Endodermal cell (in vitro differentiated cells): ENCODE measurements at places on chromosomes 1 and 21. TPM values are rescaled to one million over a fixed set of nuclear protein-coding genes. Genes with fewer than 3 reads are reported as not detected.

GRCh38 chr1:3899754-3900149, 320 bp downstream of the C1orf174 start:
- DNase-seq, result peak; percentile 78
- H3K4me3 ChIP-seq, result peak overlapping the region; percentile 94
- peak overlapping the region; percentile 67 for H3K27ac ChIP-seq
- H3K4me1 ChIP-seq, result peaks cover 7% of the 10 kb centered on the region
- no peaks in the 10 kb centered on the region for H3K27me3 ChIP-seq

GRCh38 chr1:54488065-54488750, 59.8 kb upstream of the ACOT11 start:
- DNase-seq, result peak; percentile 97
- H3K27me3 ChIP-seq, result no peaks in the 10 kb centered on the region
- H3K4me3 ChIP-seq, result peak overlapping the region; percentile 86
- H3K36me3 ChIP-seq, result no peaks in the 10 kb centered on the region
- H3K4me1 ChIP-seq, result peaks cover 11% of the 10 kb centered on the region
- H3K27ac ChIP-seq, result peak overlapping the region; percentile 100

DNA sequence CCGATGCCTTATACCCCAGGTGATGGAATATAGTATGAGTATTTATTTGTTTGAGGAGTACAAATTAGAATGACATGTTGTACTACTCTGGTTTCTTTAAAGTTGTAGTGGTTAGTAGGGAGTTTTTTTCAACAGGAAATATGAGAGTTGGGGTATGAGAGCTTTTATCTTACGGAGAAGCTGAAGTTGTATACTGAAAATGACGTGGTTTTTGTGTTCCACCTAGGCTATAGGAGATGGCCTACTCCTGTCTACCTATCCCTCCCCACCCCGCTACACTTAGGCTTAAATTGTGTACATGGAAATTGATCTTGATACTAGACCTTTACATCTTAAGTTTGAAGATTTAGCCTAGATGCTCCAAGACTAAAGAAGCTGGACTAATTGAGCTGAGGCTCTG, 6.8 kb upstream of the HAX1 start:
- H3K36me3 ChIP-seq, result peaks cover 83% of the 10 kb centered on the region
- DNase-seq, result no peak
- H3K27ac ChIP-seq, result no peak overlapping the region
- H3K4me3 ChIP-seq, result no peak overlapping the region
- H3K27me3 ChIP-seq, result no peaks in the 10 kb centered on the region
- H3K4me1 ChIP-seq, result peaks cover 13% of the 10 kb centered on the region

- DNase-seq, result no peak
- no peaks in the 10 kb centered on the region for H3K4me1 ChIP-seq
- no peaks in the 10 kb centered on the region for H3K36me3 ChIP-seq
- H3K27me3 ChIP-seq, result peaks cover 44% of the 10 kb centered on the region
- no peak overlapping the region for H3K4me3 ChIP-seq
Measured at GRCh38 chr1:9654834-9655723, 3.5 kb downstream of the PIK3CD start.

- no peak overlapping the region for H3K4me3 ChIP-seq
- no peak overlapping the region for H3K27ac ChIP-seq
- no peaks in the 10 kb centered on the region for H3K36me3 ChIP-seq
Measured at GRCh38 chr1:25182629-25183028, 49.7 kb downstream of the SYF2 start.

DNA sequence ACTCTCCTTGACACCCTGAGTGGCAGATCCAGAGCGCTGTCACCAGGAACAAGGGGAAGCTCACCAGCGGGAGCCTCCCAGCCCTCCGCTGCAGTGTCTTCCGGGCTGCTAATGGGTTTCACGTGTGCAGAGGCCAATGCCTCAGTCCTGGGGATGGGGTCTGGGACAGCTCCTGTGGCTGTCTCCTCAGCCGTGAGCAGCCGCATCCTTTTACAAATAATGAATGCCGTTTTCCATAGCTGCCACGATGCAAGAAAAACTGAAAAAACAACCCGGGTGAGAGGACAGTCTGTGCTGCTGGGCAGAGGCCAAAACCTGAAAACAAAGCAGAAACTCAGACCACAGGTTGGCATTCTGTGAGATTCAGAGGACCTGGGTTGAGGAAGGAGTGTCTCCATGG, 212.2 kb upstream of the RAB4A start:
- DNase-seq, result no peak
- H3K36me3 ChIP-seq, result no peaks in the 10 kb centered on the region
- H3K27ac ChIP-seq, result no peak overlapping the region
- H3K4me3 ChIP-seq, result no peak overlapping the region
- H3K4me1 ChIP-seq, result no peaks in the 10 kb centered on the region
- no peaks in the 10 kb centered on the region for H3K27me3 ChIP-seq

- H3K4me1 ChIP-seq, result no peaks in the 10 kb centered on the region
- no peak overlapping the region for H3K4me3 ChIP-seq
- H3K27me3 ChIP-seq, result no peaks in the 10 kb centered on the region
- no peak overlapping the region for H3K27ac ChIP-seq
- no peaks in the 10 kb centered on the region for H3K36me3 ChIP-seq
Measured at GRCh38 chr1:222413436-222413835, 134.5 kb downstream of the HHIPL2 start.

GRCh38 chr1:203789966-203790365, 5.5 kb upstream of the ZBED6 start:
- no peaks in the 10 kb centered on the region for H3K27me3 ChIP-seq
- no peak overlapping the region for H3K27ac ChIP-seq
- no peak overlapping the region for H3K4me3 ChIP-seq
- H3K4me1 ChIP-seq, result no peaks in the 10 kb centered on the region

DNA sequence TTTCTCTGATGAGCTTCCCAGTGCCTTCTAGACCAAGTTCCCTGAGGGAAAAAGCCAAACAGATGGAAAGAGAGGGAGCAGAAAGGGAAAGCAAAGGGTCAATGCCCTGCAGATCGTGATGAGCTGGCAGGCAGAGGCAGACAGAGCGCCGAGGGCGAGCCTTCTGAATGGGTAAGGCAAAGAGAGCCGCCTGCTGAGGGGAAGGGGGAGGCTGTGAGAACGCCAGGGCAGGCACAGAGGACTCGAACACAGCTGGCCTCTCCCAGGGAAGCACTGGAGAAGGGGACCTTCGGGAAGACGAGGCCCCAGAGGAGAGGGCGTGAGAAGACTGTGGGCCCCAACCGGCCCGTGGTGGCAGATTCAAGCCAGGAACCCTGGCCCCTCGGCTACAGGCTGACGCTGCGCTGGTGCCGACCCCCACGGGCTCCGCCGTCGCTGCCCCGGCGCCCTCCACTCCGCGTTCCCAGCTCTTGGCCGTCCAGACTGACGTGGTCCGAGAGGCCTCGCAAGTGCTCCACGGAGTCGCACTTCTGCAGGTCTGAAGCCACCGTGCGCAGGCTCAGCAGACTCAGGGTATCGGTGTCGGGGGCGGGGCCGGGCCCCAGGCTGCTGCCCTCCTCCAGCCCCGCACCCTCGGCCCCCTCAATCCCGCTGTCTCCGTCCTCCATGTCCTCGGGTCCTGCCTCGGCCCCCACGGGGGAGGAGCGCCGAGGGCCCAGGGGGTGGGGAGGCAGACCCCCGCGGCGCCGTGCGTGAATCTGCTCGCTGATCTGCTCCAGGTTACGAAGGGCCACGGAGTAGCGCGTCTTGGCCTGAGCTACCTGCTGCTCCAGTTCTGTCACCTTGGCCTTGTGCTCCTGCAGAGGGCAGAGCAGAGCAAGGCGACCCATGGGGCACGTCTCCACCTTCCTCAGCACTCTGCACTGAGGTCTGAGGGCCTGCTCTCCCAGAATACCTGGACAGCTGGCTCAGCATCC, 13.9 kb downstream of the SH3BP5L start:
- no peaks in the 10 kb centered on the region for H3K4me1 ChIP-seq
- H3K27ac ChIP-seq, result no peak overlapping the region
- H3K36me3 ChIP-seq, result peaks cover 35% of the 10 kb centered on the region
- H3K27me3 ChIP-seq, result no peaks in the 10 kb centered on the region

DNA sequence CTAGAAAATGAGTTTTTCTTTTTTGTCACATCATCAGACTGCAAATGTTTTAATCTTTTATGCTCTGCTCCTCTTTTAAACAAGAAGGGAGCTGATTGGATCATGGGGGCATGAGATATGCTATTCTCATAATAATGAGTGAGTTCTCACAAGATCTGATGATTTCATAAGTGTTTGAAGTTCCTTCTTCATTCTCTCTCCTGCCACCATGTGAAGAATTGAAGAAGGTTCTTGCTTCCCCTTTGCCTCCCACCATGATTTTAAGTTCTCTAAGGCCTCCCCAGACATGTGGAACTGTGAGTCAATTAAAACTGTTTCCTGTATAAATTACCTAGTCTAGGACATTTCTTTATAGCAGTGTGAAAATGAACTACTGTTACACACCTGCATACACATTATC, 218.2 kb downstream of the NRIP1 start:
- no peak overlapping the region for H3K27ac ChIP-seq

GRCh38 chr1:206445116-206445515, 25.2 kb upstream of the IKBKE start:
- H3K27me3 ChIP-seq, result no peaks in the 10 kb centered on the region
- H3K4me3 ChIP-seq, result no peak overlapping the region
- H3K27ac ChIP-seq, result no peak overlapping the region
- DNase-seq, result no peak
- peaks cover 92% of the 10 kb centered on the region for H3K36me3 ChIP-seq
- H3K4me1 ChIP-seq, result no peaks in the 10 kb centered on the region

DNA sequence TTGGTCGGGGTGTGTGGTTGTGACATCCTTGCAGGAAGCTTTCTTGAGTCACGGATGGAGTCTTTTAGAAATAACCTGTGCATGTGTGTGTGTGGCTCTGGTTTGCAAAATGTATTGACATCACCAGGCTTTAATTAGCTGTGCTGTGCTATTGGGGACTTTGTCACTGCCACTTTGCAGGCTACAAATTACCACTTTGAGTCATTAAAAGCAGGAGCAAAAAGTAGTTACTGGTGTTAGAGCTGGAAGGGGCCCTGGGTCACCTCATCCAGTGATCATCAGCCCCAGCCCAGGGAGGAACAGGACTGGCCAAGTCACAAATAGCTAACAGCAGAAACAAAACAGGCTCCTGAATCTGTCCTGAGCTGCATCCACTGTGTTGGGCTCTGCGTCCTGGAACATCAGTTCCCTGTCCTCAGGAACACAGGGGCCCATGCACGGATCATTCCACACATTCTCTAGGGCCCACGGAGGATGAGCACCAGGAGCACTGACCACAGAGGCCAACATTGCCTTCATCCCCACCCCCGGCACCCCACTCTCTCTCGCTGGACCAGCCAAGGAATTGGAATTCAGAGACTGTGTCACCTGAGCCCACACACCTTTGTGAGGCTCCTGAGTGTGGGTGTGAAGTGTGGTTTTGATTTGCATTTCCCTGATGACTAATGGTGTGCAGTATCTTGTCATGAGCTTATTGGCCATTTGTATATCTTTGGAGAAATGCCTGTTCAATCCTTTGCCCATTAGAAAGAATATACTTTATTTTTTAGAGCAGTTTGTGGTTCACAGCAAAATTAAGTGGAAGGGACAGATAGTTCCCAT, 280.1 kb upstream of the C1orf174 start:
- H3K27me3 ChIP-seq, result no peaks in the 10 kb centered on the region
- H3K4me1 ChIP-seq, result peaks cover 2% of the 10 kb centered on the region
- no peak for DNase-seq
- no peaks in the 10 kb centered on the region for H3K36me3 ChIP-seq

GRCh38 chr1:112359961-112360767, 35.9 kb upstream of the CTTNBP2NL start:
- no peak overlapping the region for H3K27ac ChIP-seq
- no peaks in the 10 kb centered on the region for H3K4me1 ChIP-seq
- H3K4me3 ChIP-seq, result no peak overlapping the region
- peak; percentile 66 for DNase-seq
- H3K27me3 ChIP-seq, result no peaks in the 10 kb centered on the region

GRCh38 chr1:222462601-222463000, 85.3 kb downstream of the HHIPL2 start:
- H3K4me1 ChIP-seq, result no peaks in the 10 kb centered on the region
- DNase-seq, result no peak
- no peak overlapping the region for H3K4me3 ChIP-seq
- no peaks in the 10 kb centered on the region for H3K27me3 ChIP-seq
- H3K36me3 ChIP-seq, result no peaks in the 10 kb centered on the region
- H3K27ac ChIP-seq, result no peak overlapping the region

DNA sequence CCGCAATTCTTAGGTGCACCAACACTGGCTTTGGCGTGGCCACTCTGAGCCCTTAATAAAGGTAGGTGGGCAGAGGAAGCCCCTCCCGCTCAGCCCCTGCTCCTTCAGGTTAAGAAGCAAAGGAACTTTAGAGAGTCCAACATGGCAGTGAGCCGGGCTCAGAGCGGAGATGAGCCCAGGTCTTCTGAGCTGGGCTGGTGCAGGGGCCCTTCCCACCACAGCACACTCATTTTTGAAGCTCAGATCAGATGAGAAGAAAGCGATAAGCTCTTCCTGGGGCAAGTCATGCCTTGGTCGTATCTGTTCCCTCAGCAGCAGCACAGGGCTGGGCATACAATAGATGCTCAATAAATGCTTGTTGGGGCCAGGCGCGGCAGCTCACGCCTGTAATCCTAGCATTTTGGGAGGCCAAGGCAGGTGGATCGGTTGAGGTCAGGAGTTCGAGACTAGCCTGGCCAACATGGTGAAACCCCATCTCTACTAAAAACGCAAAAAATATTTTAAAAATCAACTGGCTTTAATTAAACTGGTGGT, 51.1 kb upstream of the TARDBP start:
- no peak for DNase-seq
- H3K4me3 ChIP-seq, result no peak overlapping the region

DNA sequence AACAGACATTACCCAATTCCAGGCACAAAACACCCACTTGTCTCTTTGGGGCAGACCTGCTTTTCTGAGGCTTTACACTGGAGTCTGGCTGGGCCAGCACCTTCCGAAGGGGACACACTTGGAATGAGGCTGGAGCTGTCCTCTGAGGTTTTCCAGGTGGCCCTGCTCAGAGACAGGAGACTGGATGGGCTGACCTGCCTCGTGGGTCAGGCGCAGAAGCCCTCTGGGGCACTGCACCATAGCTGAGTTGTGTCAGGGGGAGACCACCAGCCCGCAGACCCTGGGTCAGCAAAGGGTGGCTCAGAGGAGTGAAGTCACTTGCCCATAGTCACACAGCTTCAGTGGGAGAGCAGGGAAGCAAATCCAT, 1.8 kb downstream of the SH2D5 start:
- H3K36me3 ChIP-seq, result peaks cover under 1% of the 10 kb centered on the region
- peaks cover 47% of the 10 kb centered on the region for H3K27me3 ChIP-seq
- DNase-seq, result peak; percentile 62
- H3K4me3 ChIP-seq, result no peak overlapping the region

ANKRD34A gene
- total RNA-seq, result 1.4 to 4.8 TPM (median 2.7 TPM) in 3 replicates

VANGL2 gene
- total RNA-seq, result 67.5 to 74.6 TPM (median 68.7 TPM) in 3 replicates

IGSF5 gene
- 0.75 and 0.81 TPM in 2 replicates for total RNA-seq

RBP7 gene
- 0.77 to 1.1 TPM (median 1.0 TPM) in 3 replicates for total RNA-seq

TNNT2 gene
- total RNA-seq, result 0.56 and 0.88 TPM in 2 replicates
